T-cell (primary cell): ENCODE measurements at places on chromosomes 11 and 22. TPM values are rescaled to one million over a fixed set of nuclear protein-coding genes. Genes with fewer than 3 reads are reported as not detected.

MISFA gene
- not detected for total RNA-seq

NUP50 gene
- 97.0 TPM for total RNA-seq

SMDT1 gene
- total RNA-seq: 103 TPM

INS gene
- not detected for total RNA-seq

SOX6 gene
- total RNA-seq: not detected

C11orf65 gene
- total RNA-seq: 1.3 TPM

CRACR2B gene
- 1.4 TPM for total RNA-seq

MS4A1 gene
- total RNA-seq: 5.6 TPM

OR8B8 gene
- total RNA-seq: not detected

CARNS1 gene
- 11.2 TPM for total RNA-seq

TMPRSS4 gene
- not detected for total RNA-seq

HSCB gene
- 11.5 TPM for total RNA-seq

RAB30 gene
- 20.1 TPM for total RNA-seq

FAM181B gene
- total RNA-seq: not detected

CREB3L1 gene
- total RNA-seq: not detected

HPS5 gene
- 15.5 TPM for total RNA-seq

LRRN4CL gene
- total RNA-seq: 0.16 TPM

GTPBP1 gene
- 229 TPM for total RNA-seq

TTC36 gene
- 1.2 TPM for total RNA-seq

FXYD2 gene
- total RNA-seq: 19.6 TPM

HTR3B gene
- total RNA-seq: not detected

TMEM191C gene
- 5.4 TPM for total RNA-seq

APOBEC3A gene
- total RNA-seq: not detected

GGTLC2 gene
- not detected for total RNA-seq
